BE2C (cell line): ENCODE measurements at places on chromosomes 6 and 20.

- no peak for DNase-seq
These were observed 34.7 kb downstream of the HM13 start for GRCh38 chr20:31548820-31549512.

- DNase-seq, result no peak
These were observed 93.5 kb downstream of the TMEM200A start for GRCh38 chr6:130459316-130459715.

GRCh38 chr6:132062626-132063025 is 111.5 kb upstream of the CCN2 start:
- DNase-seq, result no peak

GRCh38 chr6:15465212-15465611 is 197.6 kb downstream of the DTNBP1 start:
- no peak for DNase-seq

DNA sequence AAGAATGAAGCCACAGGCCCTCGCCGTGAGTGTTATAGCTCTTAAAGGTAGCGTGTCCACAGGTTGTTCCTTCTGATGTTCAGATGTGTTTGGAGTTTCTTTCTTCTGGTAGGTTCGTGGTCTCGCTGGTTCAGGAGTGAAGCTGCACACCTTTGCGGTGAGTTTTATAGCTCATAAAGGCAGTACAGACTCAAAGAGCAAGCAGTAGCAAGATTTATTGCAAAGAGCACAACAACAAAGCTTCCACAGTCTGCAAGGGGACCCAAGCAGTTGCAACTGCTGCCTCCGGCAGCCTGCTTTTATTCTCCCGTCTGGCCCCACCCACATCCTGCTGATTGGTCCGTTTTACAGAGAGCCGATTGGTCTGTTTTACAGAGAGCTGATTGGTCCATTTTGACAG is 5.2 kb downstream of the HIVEP1 start:
- DNase-seq, result peak; percentile 23

- DNase-seq, result peak; percentile 30
These were observed 31.9 kb upstream of the TXLNB start for GRCh38 chr6:139323511-139324300.

GRCh38 chr20:62887860-62888239 is 26.2 kb upstream of the TCFL5 start:
- DNase-seq, result no peak

- DNase-seq, result no peak
These were observed 65.0 kb upstream of the TOX2 start for GRCh38 chr20:43849496-43850186.

GRCh38 chr6:4888841-4889240 is 112.6 kb downstream of the CDYL start:
- DNase-seq, result no peak

GRCh38 chr20:37986873-37987601 is 46.2 kb downstream of the TTI1 start:
- peak; percentile 84 for DNase-seq

DNA sequence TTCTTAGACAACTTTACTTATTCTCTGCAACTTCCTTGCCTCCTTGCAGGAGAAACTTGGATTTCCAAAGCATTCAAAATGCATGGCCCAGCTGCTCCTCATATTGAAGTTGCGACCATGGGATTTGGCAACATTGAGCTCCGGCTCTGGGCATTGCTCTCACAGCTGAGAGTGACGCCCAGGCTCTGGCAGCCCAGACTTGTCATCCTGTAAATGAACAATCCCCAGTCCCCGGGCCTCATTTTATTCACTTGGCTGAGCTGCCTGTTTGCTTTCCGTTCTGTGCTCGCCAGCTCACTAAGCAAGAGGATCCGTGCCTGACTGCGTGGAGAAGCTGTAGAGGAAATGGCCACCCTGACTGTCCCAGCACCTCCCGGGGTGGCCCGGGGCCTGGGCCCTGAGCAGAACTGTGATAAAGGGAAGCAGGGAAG is 119.5 kb upstream of the CD93 start:
- DNase-seq, result no peak

GRCh38 chr6:121666814-121667213 is 231.4 kb downstream of the GJA1 start:
- DNase-seq, result no peak

DNA sequence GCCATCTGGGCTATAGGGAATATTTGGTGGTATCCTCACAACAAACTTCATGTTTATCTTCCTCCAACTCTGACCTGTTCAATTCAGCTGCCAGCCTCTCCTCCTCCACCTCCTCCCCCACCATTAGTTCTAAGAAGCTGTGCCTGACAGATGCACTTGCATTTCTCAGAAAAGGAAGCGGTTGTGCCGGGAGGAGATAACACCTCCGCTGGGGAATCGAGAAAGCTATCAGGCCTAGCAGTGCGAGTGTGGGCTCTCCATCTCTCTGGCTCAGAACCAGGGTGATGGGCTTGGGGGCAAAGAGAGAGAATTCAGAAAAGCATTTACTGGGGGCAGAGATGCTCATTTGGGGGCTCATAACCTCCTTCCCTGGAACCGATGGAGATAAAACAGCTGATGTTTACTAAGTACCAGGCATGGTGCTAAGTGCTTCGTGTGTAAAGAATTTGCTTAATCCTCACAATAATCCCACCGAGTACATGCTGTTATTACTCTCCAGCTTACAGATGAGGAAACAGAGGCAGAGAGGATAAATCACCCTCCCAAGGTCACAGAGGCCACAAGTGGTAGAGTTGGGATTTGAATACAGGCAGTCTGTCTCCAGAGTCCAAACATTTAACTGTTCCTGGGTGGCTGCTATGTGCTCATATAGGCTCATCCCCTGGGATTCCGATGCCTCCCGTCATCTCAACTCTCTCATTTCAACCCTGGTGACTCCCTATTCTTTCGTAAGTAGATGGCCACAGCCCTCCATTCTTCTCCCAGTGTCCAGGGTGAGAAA is 38.3 kb downstream of the COX4I2 start:
- DNase-seq, result no peak

DNA sequence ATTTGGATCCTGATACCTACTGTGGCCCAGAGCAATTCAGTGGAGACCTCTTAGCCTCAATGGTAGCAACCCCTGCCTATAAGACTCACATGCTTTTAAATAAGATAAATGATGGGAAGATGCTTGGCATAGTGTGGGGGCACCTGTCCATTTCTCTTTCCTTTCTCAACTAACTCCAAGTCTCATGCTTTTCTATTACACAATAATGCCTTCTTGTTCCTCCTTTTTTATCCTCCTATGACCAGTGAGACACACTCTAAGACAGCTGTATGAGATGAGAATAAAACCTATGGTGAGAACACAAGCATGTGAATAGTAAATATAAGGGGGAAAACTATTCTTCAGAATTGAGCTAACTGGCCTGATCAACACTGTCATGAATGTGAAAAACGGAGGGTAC is 147.0 kb upstream of the STXBP5 start:
- DNase-seq, result no peak

- no peak for DNase-seq
These were observed 3.9 kb downstream of the DST start for GRCh38 chr6:56638760-56639159.

GRCh38 chr20:64083378-64083803 is 807 bp downstream of the LKAAEAR1 start:
- DNase-seq, result peak; percentile 94

- DNase-seq, result no peak
These were observed 222.0 kb upstream of the SYNCRIP start for GRCh38 chr6:85864453-85865401.

DNA sequence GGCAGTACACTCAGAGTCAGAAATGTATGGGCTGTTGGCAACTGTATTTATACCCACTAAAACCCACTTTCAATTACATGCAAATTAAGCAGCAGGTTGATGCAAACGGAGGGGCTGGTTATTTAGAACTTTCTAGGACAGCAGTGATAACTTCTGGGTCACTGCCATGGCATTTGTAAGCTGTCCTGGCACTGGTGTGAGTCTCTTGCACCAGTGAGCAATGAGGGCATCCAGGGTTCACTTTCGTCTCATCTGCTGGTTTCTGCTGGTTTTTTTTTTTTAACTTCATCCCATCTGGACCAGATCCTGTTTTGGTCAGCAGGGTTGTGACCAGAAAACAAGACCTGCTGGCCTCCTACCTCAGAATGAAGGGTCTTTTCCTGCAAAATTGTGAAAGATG is 49.2 kb downstream of the CDH26 start:
- no peak for DNase-seq

GRCh38 chr6:17972074-17972952 is 15.1 kb downstream of the KIF13A start:
- no peak for DNase-seq

DNA sequence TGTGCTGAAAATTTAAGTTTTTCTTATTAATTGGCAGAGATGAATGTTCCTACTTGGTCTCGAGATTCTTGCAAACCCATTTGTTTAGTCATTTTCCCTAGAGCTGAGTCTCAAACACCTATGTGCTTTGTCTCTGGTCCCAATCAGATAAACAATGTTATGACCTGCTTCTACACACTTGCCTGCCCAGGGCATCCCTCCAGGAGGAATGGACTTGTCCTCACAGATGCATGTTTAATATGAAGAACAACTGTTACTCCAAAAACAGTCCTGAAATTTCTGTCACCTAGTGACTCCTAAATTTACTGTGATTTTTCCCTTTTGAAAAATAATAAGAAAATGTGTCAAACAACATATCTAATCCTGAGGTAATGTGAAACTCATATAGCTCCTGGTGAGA is 43.7 kb downstream of the HDGFL1 start:
- DNase-seq, result no peak

DNA sequence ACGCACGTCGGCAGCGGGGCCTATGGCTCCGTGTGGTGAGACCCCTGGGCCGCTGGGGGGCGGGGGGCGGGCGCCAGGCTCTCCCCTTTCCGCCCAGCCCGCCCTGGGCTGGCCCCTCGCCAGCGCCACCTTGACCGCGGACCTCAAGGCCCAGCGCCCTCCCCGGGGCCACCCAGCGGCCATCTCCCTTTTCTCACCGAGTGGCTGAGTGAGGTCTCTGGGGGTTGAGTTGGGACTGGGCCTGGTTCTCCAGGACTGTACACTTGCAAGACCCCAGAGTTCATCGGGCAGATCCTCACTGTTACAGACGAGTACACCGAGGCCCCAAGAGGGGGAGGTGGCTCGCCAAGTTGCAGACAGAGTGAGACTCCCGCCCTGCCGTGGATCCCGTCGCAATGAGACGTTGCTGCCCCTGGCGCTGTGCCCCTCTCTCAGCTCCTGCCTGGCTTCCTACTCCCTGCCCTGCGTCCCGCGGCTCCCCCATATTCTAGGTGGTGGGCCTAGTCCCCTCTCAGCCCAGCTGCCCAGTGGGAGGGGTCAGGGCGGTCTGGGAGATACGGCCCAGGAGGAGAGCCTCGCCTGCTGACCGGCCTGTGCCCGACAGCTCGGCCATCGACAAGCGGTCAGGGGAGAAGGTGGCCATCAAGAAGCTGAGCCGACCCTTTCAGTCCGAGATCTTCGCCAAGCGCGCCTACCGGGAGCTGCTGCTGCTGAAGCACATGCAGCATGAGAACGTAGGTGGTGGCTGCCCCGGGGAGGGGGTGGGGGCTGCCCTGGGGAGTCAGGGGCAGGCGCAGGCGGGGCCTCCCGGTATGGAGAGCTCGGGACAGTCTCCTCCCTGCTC is 576 bp downstream of the MAPK13 start:
- DNase-seq, result peak; percentile 51

GRCh38 chr6:40936818-40937251 is 102.2 kb downstream of the UNC5CL start:
- DNase-seq, result no peak

DNA sequence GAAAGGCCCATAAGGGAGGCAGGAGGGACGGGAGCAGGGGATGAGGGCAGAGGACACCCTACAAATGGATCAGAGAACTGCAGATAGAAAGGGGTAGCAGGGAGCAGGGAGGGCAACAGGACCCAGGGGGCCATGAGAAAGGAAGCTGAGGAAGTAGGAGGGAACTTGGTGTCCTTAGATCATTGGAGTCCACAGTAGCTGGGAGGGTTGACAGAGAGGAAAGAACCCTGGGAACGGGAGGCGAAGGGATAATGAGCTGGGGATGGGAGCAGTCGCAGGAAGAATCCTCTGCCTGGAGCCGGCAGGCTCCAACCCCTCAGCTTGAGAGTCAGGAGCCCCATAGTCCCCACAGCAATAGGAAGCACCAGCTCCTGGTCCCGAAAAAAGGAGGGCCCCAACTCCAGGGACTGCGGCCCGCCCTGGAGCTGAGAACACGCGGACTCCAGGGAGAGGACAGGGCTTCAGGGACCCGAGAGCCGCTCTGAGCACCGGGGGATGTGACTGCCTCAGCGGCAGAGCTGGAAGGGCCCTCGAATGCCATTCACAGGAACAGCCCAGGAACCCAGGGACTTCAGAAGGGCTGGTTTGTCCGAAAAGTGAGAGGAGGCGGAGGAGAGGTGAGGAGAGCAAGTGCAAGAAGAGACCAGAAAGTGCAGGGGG is 32.7 kb downstream of the HLA-A start:
- no peak for DNase-seq

DNA sequence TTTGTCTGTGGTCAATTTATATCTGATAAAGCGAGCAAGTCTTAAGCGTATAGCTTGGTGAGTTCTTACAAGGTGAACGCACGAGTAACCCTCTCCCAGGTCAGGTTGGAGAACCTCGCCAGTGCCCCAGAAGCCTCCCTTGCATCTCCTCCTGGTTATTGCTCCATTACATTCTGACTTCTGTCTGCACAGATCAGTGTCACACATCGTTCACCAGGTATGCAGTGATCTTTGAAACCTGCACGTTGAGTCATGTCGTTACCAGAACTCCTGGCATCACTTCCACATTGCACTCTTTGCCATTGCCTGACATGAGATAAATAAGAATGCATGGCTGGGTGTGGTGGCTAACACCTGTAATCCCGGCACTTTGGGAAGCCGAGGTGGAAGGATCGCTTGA is 44.2 kb downstream of the AKAP12 start:
- no peak for DNase-seq

GRCh38 chr6:871503-871902 is 178.6 kb upstream of the EXOC2 start:
- no peak for DNase-seq

GRCh38 chr6:150689900-150690590 is 90.4 kb downstream of the PLEKHG1 start:
- no peak for DNase-seq
